ENCODE measurements at places on chromosomes 3 and 15.

DNA sequence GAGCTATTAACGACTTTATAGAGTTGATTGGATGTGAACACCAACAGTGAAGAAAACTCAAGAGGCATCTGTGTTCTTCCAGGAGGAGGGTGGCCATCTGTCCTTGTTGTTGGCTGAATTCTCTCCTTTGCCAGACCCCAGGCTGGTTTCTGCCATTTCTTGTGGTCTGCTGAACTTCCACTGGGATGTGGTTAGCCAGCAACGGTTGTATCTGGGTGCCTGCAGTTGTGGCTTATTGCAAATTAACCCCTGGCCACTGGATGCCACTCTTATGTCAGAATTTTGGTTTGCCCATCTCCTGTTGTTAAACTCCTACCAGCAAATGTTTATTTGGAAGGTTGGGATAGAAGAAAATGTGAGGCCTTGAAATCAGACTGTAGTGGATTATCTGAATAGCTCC is 163.6 kb upstream of the TBC1D5 start:
- DNase-seq = no peak

DNA sequence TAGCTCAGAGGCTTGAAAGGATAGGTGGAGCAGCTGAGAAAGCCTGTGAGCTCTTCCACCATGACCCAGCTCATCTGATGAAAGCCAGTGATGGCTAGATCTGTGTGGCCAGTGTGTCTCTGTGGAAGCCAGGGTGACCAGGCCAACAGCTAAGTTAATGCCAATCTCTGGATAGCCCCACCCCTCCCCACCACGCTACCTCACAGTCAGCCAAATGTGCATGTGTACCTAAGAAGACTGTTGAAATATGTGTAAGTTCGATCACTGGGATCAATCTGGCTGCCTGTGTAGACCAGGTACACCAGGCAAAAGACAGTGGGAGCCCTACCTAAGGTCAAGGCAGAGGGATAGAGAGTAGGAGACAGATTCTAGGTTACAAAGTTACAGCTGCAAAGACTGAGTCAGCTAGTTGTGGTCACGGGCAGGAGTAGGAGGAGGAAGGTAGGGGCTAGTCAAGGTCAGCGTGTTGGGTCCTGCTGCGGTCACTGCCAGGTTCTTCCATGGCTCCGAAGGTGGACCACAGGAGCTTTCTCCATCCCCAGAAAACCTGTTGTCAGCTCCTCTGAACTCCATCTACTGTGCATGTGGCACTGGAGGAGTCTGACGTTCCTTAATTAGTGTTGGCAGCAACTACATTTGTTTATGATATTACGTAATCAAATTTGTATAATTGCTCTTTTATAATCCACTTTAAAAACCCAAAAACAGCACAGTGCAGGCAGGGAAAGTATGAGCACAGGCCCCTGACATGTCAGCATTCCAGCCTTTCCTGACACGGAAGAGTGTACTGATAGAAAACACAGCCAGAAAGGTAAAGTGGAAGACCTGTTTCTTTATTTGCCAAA is 318.0 kb downstream of the CLSTN2 start:
- no peak for DNase-seq

DNA sequence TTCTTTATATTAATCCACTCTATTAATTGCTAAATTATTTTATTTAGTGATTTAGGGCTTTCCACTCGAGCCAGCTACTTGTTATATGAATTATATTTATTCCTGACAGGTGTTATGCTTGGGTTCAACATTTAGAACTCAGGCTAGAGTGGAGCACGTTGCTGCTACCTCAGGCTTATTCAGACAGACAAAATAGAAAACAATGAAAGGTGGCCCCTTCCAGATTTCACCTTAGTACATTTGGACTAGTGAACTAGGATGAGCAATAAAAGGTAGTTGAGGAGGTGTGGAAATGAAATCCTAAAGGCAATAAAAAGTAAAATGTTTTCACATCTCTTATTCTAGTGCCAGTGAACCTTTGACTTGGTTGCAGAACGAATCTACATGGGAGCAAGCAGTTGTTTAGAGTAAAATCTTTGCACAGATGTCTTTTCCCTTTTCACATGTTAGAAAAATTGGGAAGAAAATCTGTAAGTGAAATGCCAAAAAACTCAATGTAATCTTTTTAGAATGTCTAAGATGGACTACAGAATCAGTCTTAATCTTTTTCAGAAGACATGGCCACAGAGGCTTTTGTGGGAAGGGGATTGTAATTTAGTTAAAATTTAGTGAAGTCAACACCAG is 63.8 kb downstream of the AKAP13 start:
- DNase-seq = no peak

GRCh38 chr3:32208447-32208846 is 30.0 kb upstream of the CMTM8 start:
- DNase-seq = no peak

DNA sequence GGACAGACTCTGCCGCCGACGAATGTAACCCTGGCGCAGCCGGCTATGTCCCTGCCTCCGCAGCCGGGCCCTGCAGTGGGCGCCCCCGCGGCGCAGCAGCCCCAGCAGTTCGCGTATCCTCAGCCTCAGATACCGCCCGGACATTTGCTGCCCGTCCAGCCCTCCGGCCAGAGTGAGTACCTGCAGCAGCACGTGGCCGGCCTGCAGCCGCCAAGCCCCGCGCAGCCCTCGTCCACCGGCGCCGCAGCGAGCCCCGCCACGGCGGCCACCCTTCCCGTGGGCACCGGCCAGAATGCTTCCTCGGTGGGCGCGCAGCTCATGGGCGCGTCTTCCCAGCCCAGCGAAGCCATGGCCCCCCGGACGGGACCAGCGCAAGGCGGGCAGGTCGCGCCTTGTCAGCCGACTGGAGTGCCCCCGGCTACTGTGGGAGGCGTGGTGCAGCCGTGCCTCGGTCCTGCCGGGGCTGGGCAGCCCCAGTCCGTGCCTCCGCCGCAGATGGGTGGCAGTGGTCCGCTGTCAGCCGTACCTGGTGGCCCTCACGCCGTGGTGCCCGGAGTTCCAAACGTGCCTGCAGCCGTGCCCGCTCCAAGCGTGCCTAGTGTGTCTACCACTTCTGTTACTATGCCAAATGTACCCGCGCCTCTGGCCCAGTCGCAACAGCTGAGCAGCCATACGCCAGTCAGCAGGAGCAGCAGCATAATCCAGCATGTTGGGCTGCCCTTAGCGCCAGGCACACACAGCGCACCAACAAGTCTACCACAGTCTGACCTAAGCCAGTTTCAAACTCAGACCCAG is 2.4 kb downstream of the TSC22D2 start:
- no peak for DNase-seq

- DNase-seq = no peak
Observed at GRCh38 chr15:74424901-74425528, 8.7 kb downstream of the SEMA7A start.

- DNase-seq = no peak
Observed at GRCh38 chr15:68305420-68305871, 27.9 kb downstream of the FEM1B start.
